ENCODE measurements at places on chromosomes 11 and 22. TPM values are rescaled to one million over a fixed set of nuclear protein-coding genes. Genes with fewer than 3 reads are reported as not detected.
A peak's percentile ranks its signal among the peaks of the same experiment; 100 is the strongest.

The MRGPRE gene
- total RNA-seq, result not detected

The GTSE1 gene
- 46.3 TPM for total RNA-seq

The SPTBN2 gene
- total RNA-seq, result 103 TPM

The OR8D4 gene
- not detected for total RNA-seq

The GAB4 gene
- total RNA-seq, result not detected

The PHLDB1 gene
- 32.6 TPM for total RNA-seq

The CDK2AP2 gene
- 36.4 TPM for total RNA-seq

The DDX10 gene
- total RNA-seq, result 40.1 TPM

The SAA2 gene
- total RNA-seq, result not detected

The TMEM191B gene
- 2.3 TPM for total RNA-seq

The ZP1 gene
- total RNA-seq, result not detected

The MAFF gene
- 11.9 TPM for total RNA-seq

DNA sequence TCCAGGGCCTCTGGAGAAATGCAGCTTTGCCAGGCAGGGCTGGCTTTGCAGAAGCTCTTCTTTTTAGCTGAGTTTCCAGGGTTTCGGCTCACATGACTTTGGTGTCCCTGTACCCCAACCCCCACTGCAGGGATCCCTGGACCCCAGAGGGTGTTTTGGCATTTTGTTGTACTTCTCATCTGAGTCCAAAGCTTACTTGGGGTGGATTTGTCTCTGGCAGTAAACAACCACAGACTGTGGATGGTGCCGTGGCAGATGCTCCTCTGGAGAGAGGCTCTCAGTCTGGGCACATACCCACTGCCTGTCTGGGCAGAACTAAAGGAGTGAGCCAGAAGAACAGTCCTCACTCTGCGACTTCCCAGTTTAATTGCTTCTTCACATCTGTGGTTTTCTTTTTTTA is 49.6 kb downstream of the COMMD9 start:
- DNase-seq, result peak; percentile 40

DNA sequence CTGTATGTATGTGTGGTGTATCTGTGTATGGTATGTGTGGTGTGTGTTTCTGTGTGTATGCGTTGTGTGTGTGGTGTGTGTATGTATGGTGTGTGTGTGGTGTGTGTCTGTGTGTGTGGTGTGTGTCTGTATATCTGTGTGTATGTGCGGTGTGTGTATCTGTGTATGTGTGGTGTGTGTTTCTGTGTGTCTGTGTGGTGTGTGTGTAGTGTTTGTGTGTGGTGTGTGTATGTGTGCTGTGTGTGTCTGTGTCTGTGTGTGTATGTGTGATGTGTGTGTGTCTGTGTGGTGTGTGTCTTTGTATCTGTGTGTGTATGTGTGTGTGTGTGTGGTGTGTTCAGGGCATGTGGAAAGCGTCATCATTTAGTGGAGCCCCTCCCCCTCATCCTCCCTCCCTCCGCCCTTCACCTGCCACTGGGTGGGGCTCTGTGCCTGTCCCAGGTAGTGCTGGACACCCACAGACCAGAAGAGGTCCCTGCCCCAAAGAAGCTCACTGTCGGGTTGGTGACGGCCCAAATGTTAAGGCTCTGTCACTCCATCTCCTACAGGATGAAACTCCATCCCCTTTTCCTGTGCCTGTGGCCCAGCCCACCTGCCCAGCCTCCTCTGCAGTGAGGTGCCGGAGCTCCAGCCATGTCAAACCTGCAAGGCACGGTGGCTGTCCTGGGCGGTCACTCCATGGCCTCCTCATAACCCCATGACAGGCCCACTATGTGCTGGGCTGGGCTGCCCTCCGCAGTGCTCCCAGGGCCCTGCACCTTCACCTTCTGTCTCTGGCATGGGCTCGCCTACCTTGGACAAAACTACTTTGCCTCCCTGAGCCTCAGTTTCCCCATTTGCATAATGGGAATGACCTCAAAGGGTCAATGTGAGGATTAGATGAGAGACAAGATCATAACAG is 23.4 kb upstream of the SHISAL1 start:
- no peak for DNase-seq

DNA sequence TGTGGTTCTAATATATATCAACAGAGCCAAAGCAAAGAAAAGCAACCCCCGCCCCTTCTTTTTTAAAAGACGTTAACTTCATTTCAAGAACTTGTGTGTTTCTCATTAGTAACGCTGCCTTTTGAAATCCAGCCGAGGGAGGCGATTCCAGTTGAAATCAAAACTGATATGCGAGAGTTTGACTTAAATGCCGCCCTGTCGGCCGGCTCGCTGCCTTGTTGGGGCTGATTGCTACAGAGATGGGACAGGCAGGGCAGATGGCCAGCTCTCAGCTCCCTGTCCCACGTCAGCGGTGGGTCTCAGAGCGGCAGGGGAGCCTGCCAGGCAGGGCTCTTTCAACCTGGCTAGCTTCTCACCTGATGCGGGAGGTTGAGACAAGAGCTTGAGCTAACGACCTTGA is 51.9 kb upstream of the ALX4 start:
- no peak for DNase-seq

- DNase-seq, result no peak
Measured at GRCh38 chr22:28230671-28231070, 311.6 kb upstream of the PITPNB start.

DNA sequence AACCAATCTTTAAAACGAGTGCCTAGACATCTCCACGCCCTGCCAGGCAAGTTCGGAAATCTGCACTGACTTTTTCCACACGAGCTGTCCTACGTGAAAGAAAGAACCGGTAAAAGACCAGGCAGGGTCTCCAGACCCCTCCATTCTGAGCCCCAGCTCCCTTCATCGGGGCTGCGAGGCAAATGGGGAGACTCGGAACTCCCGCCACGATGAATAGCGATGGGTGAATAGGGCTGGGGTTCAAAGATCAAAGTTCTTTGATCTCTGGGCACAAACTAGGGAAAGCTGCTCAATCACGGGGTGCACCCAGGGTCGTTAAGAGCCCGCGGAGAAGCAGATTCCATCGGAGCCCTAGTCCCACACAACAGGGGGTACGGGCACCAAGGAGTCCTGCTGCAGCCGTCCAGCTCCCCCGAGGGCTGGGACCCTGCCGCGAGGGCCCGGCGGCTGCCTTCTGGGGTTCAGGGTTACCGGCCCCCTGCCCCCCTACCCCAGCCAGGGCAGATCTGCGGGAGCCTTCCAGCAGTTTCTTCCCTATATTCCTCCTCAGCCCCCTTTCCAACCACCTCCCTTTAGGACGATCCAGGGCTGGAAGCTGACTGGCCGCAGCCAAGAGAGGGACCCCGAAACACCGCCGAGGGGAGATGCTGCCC is 1.1 kb downstream of the LRP4 start:
- no peak for DNase-seq

DNA sequence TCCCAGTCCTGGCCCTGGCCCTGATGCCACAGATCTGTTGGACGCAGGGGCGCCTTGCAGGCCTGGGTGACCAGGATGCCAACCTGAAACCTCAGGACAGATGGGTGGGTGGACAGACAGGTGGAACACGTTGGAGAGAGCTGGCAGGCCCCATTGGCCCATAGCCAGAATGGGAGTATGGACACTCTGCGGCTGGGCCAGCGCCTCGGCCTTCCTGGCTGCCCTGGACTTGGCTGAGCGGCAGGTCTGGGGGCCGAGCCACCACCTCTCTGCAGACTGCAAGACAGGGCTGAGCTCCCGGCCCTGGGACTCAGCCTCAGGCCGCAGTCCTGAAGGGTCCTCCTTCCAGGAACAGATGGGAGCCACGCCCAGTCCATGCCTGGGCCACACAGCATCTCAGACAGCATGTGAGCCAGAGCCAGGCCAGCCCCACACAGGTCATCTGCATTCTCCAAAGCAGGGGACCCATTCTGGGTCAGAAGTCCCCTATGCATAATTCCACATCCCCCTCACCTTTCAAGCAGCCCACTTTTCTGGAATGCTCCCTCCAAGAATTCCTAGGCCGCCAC is 14.1 kb downstream of the WNT7B start:
- no peak for DNase-seq

- no peak for DNase-seq
Measured at GRCh38 chr22:49871482-49871881, 17.8 kb downstream of the ZBED4 start.

DNA sequence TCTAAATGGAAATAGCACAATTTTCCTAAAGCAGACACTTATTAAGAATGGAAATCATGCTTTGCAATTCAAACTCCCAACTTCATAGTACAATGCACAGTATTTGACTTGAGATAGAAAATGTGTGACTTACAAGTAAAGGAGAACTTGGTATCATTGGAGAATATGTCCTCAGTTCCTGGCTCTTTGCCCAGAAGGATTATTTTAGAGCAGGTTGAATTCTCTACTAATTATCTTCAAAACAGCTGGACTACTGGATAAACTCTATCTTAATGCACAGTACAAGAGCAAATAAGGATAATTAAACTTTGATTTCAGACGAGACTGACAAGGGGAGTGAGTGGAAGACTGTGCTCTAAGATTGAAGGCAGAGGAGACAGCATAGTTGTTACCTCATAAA is 839.4 kb downstream of the OPCML start:
- DNase-seq, result no peak

DNA sequence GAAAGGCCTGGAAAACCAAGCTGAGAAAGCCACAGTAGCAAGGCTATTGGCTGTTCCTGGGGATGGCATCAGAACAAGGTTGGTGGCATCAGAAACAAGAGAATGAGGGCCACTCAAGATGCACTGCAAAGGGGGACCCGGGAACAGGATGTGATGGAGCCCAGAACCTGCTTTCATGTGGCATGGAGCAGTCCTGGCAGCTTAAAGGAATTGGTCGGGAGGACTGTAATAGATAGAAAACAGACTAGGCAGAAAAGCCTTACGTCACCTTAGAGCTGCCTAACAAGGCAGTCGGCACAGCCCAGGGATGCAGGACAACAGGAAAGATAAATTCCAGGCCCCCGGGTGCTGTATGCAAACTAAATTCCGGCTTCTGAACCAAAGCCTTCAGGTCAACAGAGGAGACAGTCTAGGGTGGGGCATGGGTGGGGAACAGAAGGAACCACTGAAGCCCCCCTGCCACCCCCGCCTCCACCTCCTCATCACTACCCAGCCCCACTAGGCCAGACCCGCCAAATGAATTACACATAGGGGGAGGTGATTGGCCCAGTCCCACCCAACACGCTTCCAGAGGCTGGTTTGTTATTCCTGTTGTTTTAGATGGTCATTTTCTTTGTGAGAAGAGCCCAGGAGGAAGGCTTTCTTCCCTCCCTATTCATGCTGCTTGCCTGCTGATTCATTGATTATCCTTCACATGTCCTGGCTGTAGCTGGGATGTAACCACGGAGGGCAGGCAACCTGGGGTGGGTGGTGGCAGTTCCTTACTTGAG is 25.7 kb upstream of the LRRC55 start:
- no peak for DNase-seq

GRCh38 chr11:125454047-125454446 is 42.0 kb downstream of the FEZ1 start:
- no peak for DNase-seq

DNA sequence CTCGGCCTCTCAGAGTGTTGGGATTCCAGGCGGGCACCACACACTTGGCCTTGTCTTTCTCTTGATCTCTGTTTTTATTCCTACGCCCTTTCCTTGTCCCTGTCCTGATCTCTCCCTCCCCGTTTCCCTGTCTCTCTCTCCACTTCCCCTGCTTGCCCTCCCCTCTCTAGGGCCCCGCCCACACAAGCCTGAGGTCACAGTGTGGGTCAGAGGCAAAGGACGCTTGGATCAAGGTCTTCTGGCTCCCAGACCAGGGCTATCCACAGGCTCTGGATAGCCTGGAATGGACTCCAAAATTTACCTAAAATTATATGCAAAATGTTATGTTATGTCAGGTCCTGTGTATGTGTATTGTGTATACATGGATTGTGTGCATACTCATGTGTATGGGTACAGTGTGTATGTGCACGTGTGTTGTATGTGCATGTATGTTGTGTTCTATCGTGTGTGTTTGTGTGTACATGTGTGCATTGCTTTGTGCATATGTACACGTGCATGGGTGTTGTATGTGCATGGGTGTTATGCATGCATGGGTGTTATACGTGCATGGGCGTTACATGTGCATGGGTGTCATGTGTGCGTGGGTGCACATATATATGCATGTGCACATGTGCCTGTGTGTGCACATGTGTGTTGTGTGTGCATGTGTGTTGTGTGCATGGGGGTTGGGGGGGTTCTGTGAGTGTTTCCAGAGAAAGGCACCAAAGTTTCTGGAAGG is 38.3 kb downstream of the TP53I11 start:
- no peak for DNase-seq

GRCh38 chr11:120096369-120097191 is 41.3 kb downstream of the TRIM29 start:
- DNase-seq, result no peak

- DNase-seq, result no peak
Measured at GRCh38 chr22:45155050-45155840, 8.5 kb upstream of the NUP50 start.

DNA sequence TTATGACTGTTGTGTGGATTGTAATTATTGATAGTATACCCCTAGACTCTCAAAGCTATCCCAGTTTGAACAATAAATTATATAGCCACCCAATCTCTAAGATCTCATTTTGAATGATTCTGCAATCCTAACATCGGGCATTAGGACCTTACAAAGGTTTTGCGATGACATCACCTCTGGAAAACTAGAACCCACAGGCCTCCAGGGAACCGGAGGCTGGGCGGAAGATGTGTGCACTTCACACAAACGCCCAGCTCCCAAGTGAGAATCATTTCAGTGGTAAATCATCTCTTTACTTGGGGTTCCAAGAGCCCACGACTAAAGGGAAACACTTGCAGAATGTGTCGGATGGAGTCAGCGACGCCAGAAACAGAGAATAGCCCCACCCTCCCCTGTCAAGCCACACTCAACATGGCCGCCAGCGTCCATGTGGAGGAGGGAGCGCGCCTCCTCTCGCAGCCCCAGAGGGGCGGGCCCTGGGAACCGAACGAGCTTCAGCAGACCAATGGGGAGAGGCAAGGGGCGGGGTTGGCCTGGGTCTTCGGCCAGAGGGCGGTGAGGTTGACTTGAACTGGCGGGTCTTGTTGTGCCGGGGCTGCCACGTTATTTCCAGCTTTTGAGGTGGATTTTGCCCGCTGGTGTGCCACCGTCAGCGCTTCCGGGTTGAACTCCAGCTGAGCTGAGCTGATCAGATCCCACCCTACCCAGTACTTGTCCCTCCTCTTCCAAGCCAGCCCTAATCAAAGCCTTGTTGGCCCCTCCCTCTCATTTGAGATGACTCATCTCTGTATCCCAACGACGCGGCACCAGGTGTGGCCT is 8.4 kb upstream of the MRPL48 start:
- peak; percentile 99 for DNase-seq

- DNase-seq, result no peak
Measured at GRCh38 chr11:66663741-66664296, 13.9 kb downstream of the RBM4B start.

DNA sequence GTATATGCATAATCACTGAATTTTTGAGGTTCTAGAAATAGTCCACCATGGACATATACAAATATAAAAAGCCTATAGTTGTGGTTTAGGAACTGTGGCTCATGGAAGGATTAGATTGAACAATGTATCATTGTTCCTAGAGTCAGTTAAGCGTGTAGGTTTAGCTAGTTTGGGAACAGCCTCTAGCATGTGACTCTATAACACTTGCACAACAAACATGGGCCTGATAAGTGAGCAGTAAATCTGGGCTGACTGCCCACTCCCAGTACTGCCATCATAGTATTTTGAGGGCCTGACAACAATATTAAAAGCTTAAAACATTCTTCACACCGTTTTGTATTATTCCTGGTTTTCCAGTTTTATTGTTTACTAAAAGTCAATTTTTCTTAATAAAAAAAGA is 47.0 kb downstream of the YAP1 start:
- DNase-seq, result no peak

GRCh38 chr11:57322256-57323166 is 2.2 kb downstream of the TNKS1BP1 start:
- peak; percentile 73 for DNase-seq

All from G401 (cell line).